WTC11 (cell line): ENCODE measurements at places on chromosomes 11 and 22. TPM values are rescaled to one million over a fixed set of nuclear protein-coding genes. Genes with fewer than 3 reads are reported as not detected.

DNA sequence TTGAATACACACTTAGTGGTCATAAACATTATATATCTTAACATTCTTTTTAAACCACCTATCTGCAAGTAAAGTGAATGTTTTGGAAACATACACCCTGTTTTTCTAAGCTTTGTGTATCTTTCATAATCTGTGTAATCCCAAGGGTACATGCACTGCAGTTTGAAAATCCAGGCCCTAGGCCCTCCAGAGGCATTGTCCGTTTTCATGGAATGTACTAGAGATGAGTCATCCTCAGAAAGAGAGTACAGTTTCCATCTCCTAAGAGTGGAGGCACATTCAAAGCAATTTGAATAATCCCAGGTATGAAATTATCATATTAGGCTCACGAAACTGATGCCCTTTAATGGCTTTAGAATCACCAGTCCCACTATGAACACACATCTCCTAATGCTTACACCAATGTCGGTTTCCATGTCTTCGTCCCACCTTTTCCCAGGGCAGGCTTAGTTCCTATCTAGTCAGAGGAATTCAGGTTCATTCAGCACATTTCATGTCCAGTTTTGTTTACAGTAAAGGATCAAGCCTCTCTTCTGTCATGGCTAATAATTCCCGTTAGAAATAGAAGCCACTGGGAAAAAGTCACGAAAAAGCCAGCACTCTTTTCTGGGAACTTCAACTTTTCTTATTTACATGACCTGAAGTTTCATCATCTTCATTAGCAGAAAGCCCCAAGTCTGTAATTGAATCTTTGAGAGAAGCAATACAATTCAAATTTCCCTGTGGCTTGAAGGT, 39.5 kb upstream of the CD44 start:
- H3K36me3 ChIP-seq, result no peaks in the 10 kb centered on the region
- H3K27ac ChIP-seq, result no peak overlapping the region
- H3K4me1 ChIP-seq, result no peaks in the 10 kb centered on the region

- H3K27me3 ChIP-seq, result no peaks in the 10 kb centered on the region
- no peak overlapping the region for H3K4me3 ChIP-seq
- no peak for DNase-seq
- H3K4me1 ChIP-seq, result peaks cover 7% of the 10 kb centered on the region
- H3K36me3 ChIP-seq, result no peaks in the 10 kb centered on the region
These were observed 159.6 kb upstream of the E2F8 start for GRCh38 chr11:19400296-19400695.

- H3K36me3 ChIP-seq, result no peaks in the 10 kb centered on the region
- no peak for DNase-seq
- H3K27me3 ChIP-seq, result peaks cover 5% of the 10 kb centered on the region; the same call in 1 of the 2 replicates
- no peak overlapping the region for H3K4me3 ChIP-seq
These were observed 25.8 kb upstream of the CACNG2 start for GRCh38 chr22:36729321-36729720.

DNA sequence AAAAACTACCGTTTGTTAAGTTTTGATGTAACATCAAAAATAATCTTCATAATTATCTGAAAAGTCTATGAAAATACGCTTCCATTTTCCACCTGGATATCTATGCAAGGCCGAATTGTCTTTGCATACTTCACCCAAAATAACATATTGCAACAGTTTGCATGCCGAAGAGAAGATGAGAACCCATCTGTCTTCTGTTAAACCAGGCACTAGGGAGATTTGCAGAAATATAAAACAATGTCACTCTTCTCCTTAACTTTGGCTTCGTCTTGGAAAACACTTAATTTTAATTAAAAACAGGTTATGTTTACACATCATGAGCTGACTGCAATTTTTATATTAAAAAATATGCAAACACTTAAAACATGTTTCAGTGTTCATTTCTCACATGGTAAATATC, 1325.8 kb downstream of the TBC1D22A start:
- no peak overlapping the region for H3K4me3 ChIP-seq
- no peaks in the 10 kb centered on the region for H3K36me3 ChIP-seq
- no peaks in the 10 kb centered on the region; the same call in 1 of the 2 replicates for H3K27me3 ChIP-seq
- DNase-seq, result no peak

GRCh38 chr11:44581246-44581645, 15.8 kb downstream of the CD82 start:
- peaks cover 3% of the 10 kb centered on the region for H3K4me1 ChIP-seq
- H3K36me3 ChIP-seq, result no peaks in the 10 kb centered on the region
- no peak overlapping the region for H3K4me3 ChIP-seq
- DNase-seq, result no peak
- H3K27me3 ChIP-seq, result peaks cover 4% of the 10 kb centered on the region; the same call in 1 of the 2 replicates
- no peak overlapping the region for H3K27ac ChIP-seq

GRCh38 chr11:134762248-134763029, 350.4 kb upstream of the B3GAT1 start:
- H3K4me1 ChIP-seq, result peaks cover 4% of the 10 kb centered on the region; the same call in 1 of the 2 replicates
- no peak overlapping the region for H3K27ac ChIP-seq
- H3K4me3 ChIP-seq, result no peak overlapping the region
- no peak for DNase-seq
- peaks cover 2% of the 10 kb centered on the region; the same call in 1 of the 2 replicates for H3K27me3 ChIP-seq
- H3K36me3 ChIP-seq, result no peaks in the 10 kb centered on the region

GRCh38 chr11:42779555-42779954, 532.2 kb upstream of the API5 start:
- H3K27me3 ChIP-seq, result no peaks in the 10 kb centered on the region
- no peak for DNase-seq
- H3K36me3 ChIP-seq, result no peaks in the 10 kb centered on the region
- no peak overlapping the region for H3K4me3 ChIP-seq

DNA sequence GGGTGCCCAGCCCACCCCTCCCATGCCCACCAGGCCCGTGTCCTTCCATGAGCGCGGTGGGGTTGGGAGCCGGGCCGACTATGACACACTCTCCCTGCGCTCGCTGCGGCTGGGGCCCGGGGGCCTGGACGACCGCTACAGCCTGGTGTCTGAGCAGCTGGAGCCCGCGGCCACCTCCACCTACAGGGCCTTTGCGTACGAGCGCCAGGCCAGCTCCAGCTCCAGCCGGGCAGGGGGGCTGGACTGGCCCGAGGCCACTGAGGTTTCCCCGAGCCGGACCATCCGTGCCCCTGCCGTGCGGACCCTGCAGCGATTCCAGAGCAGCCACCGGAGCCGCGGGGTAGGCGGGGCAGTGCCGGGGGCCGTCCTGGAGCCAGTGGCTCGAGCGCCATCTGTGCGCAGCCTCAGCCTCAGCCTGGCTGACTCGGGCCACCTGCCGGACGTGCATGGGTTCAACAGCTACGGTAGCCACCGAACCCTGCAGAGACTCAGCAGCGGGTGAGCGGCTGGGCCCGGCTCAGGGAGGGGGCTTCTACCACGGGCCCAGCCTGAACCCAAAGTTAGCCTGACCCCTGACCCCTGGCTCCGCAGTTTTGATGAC, 3.0 kb downstream of the PKP3 start:
- no peak overlapping the region for H3K4me3 ChIP-seq
- H3K4me1 ChIP-seq, result peaks cover 6% of the 10 kb centered on the region
- DNase-seq, result no peak
- H3K27me3 ChIP-seq, result peaks cover 8% of the 10 kb centered on the region
- no peak overlapping the region for H3K27ac ChIP-seq

- H3K36me3 ChIP-seq, result peaks cover 10% of the 10 kb centered on the region
- peaks cover 3% of the 10 kb centered on the region; the same call in 1 of the 2 replicates for H3K27me3 ChIP-seq
- peaks cover 11% of the 10 kb centered on the region; the same call in 1 of the 2 replicates for H3K4me1 ChIP-seq
- no peak overlapping the region for H3K27ac ChIP-seq
- DNase-seq, result no peak
- no peak overlapping the region for H3K4me3 ChIP-seq
These were observed 28.5 kb upstream of the GAL start for GRCh38 chr11:68655806-68656205.

The ZP1 gene
- total RNA-seq, result not detected in 3 replicates

The SLC25A18 gene
- total RNA-seq, result 0.69 to 2.1 TPM (median 1.0 TPM) in 3 replicates

The NXPE4 gene
- total RNA-seq, result 0.11 TPM in 1 of 3 replicates, not detected in the others

The TTC28 gene
- total RNA-seq, result 12.1 to 13.5 TPM (median 13.0 TPM) in 3 replicates

The MUC2 gene
- 0.07 to 0.60 TPM (median 0.22 TPM) in 3 replicates for total RNA-seq
